ENCODE measurements at places on chromosomes 1 and 21. TPM values are rescaled to one million over a fixed set of nuclear protein-coding genes. Genes with fewer than 3 reads are reported as not detected.

The NPR1 gene
- total RNA-seq, result 293 TPM

The STYXL2 gene
- total RNA-seq, result 5.8 TPM

The IL19 gene
- total RNA-seq, result not detected

The LDLRAD1 gene
- total RNA-seq, result not detected

The ACTRT2 gene
- total RNA-seq, result not detected

The FAM151A gene
- not detected for total RNA-seq

The LCE2A gene
- not detected for total RNA-seq

The SERINC2 gene
- 7.6 TPM for total RNA-seq

The NEK7 gene
- 155 TPM for total RNA-seq

DNA sequence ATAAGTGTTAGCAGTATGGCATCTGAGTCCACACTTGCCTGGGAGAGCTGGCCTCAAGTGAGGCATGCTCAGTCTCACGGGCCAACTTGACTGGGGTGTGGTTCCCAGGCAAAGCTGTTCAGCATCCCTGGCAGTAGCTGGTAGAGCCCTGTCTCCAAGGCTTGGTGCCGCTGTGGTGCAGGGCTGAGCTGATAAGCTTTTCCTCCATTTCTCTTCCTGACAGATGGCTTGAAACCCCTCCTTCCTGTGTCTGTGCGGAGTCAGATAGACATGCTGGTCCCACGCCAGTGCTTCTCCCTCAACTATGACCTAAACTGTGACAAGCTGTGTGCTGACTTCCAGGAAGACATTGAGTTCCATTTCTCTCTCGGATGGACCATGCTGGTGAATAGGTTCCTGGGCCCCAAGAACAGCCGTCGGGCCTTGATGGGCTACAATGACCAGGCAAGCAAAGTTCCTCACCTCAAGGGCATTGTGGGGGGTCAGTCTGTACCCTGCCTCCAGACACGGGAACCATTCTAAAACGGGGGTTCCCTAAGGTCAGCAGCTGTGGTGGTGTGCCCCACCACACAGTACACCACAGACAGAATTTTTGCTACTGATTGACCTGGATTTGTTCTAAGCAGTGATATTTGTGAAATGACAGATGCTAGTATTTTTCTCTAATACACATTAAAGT is 13.7 kb upstream of the MIIP start:
- no peak for DNase-seq

GRCh38 chr1:22854688-22855565 is 117.7 kb downstream of the LACTBL1 start:
- no peak for DNase-seq

DNA sequence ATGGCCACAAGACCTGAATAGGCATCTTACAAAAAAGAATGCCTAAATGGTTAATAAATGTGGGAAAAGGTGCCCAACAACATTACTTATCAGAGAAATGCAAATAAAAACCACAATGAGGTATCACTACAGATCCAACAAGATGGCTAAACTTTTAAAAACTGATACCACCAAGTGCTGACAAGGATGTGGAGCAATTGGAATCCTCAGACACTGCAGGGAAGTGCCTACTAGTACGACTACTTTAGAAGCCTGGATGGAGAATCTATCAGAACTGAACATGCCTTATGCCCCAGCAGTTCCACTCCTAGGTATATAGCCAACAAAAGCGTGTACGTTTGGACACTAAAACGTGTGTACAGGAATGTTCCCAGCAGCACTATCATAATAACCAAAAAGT is 19.9 kb downstream of the TNFRSF8 start:
- DNase-seq, result no peak

DNA sequence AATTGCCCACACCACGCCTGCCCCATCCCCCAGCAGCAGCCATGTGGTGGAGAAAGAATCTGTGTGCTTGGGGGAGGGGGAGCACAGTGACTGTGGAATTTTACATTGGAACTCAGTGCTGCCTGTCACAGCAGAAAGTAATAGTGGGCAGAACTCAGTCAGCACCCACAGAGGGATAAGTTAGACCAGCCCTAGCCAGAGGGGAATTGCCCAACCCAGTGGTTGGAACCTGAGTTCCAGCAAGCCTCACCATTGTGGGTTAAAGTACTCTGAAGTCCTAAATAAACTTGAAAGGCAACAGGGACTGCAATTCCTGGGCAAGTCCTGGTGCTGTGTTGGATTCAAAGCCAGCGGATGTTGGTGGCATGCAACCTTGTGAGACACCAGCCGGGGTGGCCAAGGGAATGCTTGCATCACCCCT is 88.8 kb downstream of the MRPL39 start:
- DNase-seq, result no peak

- no peak for DNase-seq
Measured at GRCh38 chr1:1019122-1019999, 559 bp upstream of the AGRN start.

GRCh38 chr1:184892116-184892515 is 82.2 kb downstream of the NIBAN1 start:
- DNase-seq, result no peak

DNA sequence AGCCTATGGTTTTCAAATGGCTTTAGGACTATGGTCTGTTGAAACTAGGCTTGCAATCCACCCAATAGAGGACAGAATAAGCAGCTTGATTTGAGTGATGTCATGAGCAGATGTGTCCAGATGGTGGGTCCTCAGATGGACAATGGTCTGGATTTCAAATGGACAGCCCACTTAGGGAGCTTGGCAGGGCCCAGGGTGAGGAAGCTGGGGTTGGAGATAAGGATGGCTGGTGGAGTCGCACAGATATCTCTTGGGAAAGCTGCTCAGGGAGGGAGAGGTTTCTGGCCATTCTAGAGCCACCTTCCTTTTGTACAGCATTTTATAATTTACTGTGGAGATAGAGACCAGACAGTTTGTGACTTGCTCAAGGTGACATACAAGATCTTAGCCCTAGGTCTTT is 55.0 kb downstream of the NFASC start:
- DNase-seq, result no peak

DNA sequence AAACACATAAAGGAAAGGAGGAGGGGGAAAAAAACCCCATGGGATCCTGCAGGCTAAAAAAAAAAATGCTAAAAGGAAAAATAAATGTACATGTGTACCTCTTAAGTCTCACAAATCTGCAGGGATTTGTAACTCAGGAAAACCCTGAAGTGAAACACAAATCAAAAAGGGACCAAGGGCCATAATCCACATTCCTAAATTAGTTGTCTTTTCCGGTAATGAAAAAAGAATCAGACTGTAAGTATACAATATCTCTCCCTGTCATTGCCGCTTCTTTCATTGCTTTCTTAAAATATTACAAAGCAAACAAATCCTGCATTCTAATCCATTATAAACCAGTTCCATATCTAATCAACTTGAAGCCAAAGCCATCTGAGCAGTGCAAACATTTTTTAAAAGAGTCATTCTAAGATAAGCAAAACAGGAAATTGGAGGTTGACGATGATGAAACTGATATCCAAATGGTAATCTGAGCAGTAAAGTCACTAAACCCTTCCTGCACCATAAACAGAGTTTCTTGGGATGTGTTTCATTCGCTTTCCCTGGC is 58.7 kb upstream of the SIM2 start:
- DNase-seq, result no peak

DNA sequence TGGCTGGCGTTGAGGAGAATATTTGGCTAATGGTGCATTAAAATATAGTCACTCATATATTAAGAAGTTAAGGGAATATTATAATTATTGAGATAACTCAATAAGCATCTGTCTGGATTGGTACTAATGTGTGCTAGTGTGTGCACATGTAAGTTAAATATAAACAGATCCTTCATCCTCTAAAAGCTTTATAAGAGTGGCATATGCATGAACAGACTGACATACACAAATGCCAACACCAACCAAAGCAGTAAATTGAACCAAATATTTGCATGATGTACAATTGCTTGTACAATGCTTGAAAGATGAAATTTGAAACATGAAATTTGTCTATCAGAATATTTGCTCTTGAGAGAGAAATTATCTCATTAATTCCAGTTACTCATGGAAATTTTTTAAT is 344.9 kb downstream of the ADGRL2 start:
- DNase-seq, result no peak

DNA sequence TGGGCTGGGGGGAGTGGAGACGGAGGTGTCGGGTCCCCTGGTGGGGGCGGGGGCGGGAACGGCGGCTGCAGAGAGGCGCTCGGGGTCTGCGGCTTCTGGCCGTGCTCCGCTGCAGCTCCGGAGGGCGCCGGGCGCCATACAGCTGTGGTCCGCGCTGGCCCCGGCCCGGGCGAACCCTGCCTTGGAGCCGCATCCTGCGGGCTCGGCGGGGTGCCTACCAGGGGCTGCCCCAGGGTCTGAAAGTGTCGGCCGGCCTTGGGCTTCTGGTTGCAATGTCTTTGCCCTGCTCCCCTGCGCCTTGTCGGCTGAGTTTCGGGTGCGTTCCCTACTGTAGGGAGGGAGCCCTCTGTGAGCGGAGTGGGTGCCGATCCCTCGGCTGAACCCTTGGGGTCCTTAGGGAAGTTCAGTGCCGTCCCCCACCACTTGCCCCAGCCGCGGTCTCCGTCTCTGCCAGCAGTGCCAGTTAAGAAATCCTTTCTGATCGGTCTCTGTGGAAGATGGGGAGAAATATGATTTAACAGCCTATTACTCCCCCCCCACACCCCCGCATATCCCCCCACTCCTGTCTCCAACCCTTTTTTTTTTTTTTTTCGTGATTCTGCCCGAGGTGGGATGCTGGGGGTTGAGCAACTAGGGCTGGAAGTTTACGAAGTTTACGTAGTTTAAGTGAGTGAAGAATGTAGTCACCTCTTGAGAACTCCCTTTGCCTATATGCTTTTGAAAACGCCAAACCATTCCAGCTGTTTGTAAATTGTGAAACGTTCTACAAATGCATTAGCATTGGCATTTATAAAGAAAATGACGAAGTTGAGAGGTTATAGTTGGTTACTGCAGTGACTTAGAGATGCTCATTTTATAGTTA is 588 bp downstream of the NEXN start:
- no peak for DNase-seq

DNA sequence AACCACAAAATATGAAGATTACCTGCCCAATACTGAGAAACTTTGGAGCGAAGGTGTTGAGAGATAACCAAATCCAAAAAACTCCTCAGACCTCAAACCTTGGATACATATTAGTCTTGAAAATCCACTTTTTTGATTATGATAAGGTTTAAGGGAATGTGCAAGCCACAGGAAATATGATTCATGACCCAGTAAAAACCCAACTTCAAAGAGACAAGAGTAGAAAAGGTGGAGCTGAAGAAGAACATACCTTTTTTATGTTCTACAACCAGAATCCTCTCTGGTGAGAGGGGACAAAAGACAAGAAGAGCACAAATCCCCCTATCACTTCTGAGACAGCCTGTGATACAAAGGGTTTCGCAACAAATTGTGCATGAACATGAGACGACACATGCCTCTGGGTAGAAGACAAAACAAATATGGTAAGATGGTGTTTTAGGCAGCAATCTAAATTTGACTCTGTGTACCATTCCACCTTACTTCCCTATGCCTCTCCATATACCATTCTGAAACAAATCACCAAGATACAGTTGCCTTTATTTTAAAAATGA is 37.3 kb downstream of the COL24A1 start:
- no peak for DNase-seq

DNA sequence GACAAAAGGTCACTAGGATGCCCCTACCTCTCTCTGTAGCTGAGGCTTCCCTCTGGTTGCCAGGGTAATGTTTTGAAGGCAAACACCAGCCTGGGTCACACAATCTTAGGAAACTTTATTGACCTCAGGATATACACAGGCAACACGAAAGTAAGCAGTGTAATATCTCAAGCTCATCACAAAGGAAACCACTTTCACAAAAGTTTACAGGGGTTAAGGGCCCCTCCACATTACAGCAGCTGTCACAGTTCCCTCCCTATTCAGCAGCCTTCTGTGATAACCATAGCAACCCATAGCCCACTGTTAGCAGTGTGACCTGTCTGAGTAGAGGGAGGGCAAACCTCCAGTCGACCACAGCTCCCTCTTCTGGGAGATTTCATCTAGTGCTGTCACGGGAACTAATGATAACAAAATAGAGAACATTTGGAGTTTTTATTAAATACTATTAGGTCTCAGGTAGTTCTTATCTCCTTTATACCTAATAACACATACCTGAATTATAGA is 149.8 kb downstream of the PTPRC start:
- DNase-seq, result no peak

- DNase-seq, result no peak
Measured at GRCh38 chr21:31552826-31553225, 106.7 kb upstream of the SOD1 start.

DNA sequence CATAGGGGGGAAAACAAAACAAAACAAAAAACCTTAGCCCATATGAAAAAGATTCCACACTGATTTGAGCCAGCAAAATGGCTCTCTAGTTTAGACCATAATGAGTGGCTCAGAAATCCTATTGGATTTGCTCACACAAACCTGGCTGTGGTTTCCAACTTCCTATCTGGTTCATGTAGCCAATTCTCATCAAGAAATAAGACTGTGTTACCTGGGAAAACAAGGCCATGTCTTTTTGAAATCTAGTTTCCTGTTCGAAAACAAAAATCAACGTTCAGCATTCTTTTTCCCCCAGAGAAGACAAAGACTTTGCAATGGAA is 69.2 kb downstream of the TBX15 start:
- DNase-seq, result no peak

DNA sequence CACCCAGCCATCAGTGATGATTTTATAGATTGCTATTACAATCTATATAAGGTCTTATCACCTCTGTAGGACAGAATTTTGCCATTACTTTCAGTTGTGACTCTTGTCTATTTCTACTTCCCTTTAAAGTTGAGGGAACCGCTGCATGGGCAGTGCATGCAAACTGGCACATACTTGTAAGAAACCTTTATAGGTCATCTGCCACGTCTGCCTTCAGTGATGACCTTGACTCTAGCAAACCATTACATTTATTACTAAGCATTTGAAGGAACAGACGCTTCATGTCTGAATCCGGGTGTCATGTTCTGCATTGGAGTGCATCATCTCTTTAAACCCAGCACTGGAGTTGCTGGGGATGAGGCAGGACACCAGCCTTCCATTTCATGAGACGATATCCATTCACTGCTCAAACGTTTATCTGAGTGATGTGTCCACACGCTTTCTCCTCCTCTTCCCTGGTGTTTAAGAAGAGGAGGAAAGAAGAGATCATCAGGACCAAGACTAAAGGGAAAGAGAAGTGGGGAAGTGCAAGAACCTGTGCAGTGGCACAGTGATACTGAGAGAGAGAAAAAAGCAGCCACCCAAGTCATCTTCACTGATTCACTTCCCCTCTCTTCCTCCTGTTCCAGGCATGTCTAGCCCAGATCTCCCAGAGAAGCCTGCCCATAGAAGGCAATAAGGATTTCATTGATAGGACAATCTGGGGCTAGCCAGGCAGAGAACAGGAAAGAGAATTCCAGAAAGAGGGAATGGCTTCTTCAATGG is 14.1 kb downstream of the CCSAP start:
- DNase-seq, result no peak

GRCh38 chr1:179168536-179168935 is 60.9 kb downstream of the ABL2 start:
- DNase-seq, result no peak

GRCh38 chr1:155858800-155859233 is 550 bp upstream of the SYT11 start:
- no peak for DNase-seq

DNA sequence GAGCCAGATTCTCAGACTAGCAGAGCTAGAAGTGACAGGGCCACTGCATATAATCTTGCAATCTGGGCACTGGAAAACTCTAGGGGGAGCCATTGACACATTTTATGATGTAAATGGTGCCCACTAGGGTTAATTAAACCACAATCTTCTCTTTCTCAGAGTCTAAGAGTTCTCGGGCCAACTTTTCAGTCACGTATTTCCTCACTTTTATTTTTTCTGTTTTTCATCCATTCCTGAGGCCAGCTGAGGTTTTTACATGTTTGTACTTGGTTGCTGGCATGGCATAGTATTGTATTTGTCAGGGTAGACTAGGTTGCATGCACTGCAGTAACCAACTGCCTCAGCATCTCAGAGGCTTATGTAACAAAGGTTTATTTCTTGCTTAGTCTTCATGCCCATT is 138.2 kb downstream of the ZNF326 start:
- no peak for DNase-seq
